ENCODE measurements at places on chromosomes 6 and 20. TPM values are rescaled to one million over a fixed set of nuclear protein-coding genes. Genes with fewer than 3 reads are reported as not detected.

Gene RPS6KA2
- 25.8 TPM for total RNA-seq

Gene MUCL3
- 0.07 TPM for total RNA-seq

Gene SLC26A8
- total RNA-seq = 0.10 TPM

Gene HLA-DQB2
- total RNA-seq = 0.39 TPM

Gene RTF2
- 67.2 TPM for total RNA-seq

Gene RIMS4
- 0.40 TPM for total RNA-seq

GRCh38 chr20:19045371-19045770, 167.1 kb upstream of the SLC24A3 start:
- DNase-seq = no peak

- no peak for DNase-seq
Observed at GRCh38 chr20:25397096-25397495, 6.5 kb upstream of the ABHD12 start.

GRCh38 chr6:90483956-90484355, 102.9 kb downstream of the MAP3K7 start:
- no peak for DNase-seq

DNA sequence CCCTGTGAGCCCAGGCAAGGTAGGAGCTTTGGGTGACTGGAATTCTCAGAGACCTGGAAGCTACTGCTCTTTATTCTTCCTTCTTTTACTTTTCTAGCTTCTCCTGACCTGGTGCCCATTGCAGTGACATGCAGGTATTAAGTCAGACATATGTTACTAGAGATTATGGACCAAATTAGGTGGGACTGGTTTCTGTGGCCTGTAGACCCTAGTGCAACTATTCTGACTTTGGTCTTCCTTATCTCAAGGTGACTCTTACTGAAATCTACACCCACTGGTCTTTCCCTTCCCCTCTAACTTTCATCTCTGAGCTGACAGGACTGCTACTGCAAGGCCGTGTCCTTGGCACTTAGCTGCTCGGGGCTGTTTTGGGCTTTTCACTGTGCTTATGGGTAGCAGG, 24.4 kb upstream of the TMEM217 start:
- DNase-seq = no peak

- no peak for DNase-seq
Observed at GRCh38 chr20:44057698-44058675, 129.0 kb downstream of the JPH2 start.

DNA sequence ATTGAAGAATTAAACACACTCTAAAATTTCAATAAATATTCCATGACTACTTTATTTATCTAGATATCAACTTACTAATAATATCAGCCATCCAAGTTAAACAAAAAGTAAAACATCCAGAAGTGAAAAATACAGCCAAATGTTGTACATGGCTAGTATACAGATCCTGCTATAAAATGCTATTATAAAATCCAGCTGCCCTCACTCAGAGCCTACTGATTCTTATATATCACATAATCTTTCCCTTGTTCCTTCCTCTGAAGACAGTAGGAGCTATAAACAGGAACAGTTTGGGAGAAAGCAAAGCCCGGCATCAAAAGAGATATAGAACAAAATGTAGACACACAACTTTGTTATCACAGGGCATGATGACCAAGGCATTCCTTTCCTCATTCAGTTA, 212.9 kb downstream of the PLCB4 start:
- no peak for DNase-seq

DNA sequence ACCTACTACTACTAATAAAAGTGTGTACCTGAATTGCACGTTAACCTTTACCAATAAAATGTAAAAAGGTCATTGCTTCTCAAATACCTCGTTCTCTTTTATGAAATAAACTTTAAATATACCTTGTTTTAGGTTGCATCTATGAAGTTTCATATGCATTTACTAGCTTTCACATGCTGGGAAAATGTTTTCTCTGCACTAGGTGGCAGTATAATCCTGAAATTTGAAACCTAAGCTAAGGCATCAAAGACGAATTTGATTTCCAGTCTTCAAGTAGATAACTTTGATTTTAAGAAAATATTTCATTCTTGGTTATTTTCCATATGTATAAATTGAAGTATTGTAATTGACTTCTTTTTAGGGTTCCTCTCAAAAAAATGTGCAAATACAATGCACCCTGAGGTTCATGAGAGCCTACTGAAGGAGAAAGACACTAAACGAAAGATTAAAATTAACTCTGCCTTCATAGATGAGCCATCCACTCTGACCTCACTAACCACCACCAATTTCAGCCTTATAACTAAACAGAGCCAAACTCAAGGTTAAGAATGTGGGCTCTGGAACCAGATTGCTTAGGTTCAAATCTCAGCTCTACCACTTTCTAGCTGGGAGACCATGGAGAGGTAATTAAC, 7.3 kb upstream of the COL9A1 start:
- peak; percentile 48 for DNase-seq

GRCh38 chr20:13170771-13171170, 50.3 kb upstream of the ISM1 start:
- no peak for DNase-seq

GRCh38 chr6:25558155-25558817, 93.7 kb upstream of the SCGN start:
- DNase-seq = no peak

DNA sequence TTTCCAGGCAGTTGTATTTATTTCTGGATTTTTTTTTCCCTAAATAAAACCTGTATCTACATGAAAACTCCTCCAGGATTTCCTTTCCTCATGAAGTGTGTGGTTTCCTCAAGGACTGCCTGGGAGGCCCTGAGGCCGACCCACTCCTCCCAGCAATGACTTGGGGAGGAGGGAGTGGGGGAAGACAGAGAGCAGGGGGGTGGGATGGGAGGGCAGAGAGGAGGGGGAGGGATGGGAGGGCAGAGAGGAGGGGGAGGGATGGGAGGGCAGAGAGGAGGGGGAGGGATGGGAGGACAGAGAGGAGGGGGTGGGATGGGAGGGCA, 161.8 kb upstream of the AGPAT4 start:
- no peak for DNase-seq

- no peak for DNase-seq
Observed at GRCh38 chr6:98560841-98561240, 273.5 kb upstream of the POU3F2 start.

GRCh38 chr20:53611449-53611894, 17.8 kb upstream of the ZNF217 start:
- DNase-seq = peak; percentile 35

DNA sequence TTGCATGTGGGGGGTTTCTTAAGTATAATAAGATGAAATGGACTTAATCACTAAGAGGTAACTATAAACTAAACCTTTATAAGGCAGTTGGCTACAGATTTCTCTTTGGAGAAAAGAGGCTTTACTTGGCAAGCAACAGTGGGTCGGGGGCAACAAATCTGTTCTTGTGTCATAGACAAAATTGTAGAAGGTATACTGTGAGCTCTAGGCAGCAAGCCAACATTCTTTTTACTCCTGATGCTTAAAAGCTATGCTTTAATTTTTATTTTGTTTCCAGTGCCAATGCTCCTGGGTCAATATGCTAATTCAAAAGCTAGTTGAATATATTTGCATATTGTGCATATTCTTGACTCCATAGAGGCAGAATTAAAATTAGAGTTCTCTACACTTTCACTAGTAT, 495.4 kb downstream of the BTBD3 start:
- DNase-seq = no peak

DNA sequence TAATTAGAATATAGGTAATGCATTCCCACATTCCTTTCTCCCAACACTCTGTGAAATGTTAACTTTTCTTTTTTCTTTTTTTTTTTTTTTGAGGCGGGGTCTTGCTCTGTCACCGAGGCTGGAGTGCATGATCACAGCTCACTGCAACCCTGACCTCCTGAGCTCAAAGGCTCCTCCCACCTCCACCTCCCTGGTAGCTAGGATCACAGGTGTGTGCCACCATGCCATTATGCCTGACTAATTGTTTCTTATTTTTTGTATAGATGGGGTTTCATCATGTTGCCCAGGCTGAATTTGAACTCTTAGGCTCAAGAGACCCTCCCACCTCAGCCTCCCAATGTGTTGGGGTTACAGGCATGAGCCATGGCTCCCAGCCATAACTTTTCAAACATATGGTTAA, 135.7 kb upstream of the SHLD1 start:
- no peak for DNase-seq

DNA sequence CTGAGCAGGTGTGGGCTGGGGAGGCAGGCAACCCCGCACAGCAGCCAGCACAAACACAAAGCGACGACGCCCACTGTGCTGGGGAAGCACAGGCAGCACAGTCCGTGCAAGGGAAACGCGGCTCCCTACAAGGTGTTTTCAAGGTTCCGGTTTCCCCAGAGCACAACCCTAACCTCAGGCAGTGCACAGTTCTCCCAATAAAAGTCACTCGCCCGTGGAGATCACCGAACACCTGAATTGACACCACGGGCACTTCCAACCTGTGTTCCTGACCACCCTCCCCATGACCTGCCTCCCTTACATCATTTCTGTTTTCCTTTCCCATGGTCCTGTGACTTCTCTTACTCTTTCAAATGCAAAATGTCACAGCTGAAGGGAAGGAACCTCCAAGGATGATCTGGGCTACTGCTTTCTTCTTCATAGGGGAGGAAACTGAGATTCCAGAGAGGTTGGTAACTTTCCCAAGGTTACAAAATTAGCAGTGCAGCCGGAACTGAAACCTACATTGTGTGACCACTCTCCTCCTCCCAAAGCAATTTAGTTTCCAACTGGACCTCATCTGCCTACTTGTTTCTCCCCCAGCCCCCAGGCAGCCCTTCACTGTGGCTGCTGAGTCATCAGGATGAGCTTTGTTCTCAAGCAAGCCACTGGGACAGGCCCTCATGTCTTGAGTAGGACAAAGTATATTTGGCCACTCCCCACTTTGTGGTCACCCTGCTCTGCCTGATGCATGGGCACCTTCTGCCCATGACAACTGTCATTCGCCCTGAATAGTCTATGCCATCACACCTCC, 125.3 kb downstream of the ATXN1 start:
- DNase-seq = no peak

- DNase-seq = peak; percentile 87
Observed at GRCh38 chr6:111483736-111484632, 966 bp upstream of the REV3L start.

GRCh38 chr6:89950879-89951391, 56.7 kb downstream of the GJA10 start:
- no peak for DNase-seq

DNA sequence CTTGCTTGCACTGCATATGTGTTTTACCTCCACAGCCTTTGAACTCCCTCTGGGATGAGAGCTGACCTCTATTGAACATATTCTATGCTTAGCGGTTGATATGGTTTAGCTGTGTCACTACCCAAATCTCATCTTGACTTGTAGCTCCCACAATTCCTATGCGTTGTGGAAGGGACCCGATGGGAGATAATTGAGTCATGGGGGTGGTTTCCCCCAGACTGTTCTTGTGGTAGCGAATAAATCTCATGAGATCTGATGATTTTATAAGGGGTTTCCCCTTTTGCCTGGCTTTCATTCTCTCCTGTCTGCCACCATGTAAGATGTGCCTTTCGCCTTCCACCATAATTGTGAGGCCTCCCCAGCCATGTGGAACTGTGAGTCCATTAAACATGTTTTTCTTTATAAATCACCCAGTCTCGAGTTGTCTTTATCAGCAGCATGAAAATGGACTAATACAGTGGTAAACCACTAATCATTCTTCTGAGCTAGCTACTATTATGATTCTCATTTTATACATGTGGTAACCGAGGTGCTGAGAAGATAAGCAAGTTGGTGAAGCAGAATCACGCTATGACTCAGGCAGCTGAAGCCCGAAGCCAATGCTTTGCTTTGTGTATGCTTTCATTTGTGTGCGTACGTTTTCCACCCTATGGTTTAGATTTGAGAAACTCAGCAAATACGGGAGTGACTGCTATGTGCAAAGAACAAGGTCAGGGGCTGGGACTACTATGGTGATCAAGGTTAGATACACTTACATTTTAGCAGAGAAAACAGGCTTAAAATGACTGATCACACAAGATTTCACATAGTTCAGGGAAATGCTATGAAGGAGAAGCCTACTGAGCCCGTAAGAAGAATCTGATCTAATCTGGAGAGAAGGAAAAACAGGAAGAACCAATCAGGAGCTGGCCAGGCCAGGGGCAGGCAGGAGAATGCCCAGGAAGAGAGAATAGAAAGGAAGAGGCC, 363.5 kb downstream of the ESR1 start:
- no peak for DNase-seq

DNA sequence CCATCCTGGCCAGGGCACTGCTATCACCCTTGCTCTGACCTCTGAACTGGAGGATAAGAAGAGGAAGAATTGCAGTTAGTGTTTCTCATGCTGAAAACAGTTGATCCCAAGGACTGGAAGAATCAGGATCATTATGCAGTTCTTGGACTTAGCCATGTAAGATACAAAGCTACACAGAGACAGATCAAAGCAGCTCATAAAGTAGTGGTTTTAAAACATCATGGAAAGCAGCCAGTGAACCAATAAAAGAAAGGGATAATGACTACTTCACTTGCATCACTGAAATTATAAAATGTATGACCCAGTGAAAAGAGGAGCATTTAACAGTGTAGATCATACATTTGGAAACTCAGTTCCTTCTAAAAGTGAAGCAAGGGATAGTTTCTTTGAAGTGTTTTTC, 47.7 kb downstream of the DNAH8 start:
- no peak for DNase-seq

DNA sequence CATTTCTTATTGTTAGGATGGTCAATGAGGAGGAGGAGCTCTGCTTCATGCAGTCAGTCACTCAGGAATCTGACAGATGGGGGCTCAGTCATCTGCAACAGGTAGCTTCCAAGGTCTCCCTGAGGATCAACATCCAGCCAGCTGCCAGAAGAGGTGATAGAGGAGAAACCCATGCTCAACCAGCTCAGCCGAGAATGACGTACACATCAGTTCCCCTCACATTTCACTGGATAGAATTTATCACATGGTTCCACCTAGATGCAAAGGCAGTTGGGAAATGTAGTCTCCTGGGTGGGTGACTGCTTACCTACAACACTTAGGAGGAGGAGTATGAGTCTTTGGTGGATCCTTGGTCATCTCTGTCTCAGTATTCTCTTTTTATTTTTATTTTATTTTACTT, 144.5 kb downstream of the CEBPB start:
- peak; percentile 59 for DNase-seq

- DNase-seq = no peak
Observed at GRCh38 chr20:12775041-12775440, 233.7 kb upstream of the SPTLC3 start.

DNA sequence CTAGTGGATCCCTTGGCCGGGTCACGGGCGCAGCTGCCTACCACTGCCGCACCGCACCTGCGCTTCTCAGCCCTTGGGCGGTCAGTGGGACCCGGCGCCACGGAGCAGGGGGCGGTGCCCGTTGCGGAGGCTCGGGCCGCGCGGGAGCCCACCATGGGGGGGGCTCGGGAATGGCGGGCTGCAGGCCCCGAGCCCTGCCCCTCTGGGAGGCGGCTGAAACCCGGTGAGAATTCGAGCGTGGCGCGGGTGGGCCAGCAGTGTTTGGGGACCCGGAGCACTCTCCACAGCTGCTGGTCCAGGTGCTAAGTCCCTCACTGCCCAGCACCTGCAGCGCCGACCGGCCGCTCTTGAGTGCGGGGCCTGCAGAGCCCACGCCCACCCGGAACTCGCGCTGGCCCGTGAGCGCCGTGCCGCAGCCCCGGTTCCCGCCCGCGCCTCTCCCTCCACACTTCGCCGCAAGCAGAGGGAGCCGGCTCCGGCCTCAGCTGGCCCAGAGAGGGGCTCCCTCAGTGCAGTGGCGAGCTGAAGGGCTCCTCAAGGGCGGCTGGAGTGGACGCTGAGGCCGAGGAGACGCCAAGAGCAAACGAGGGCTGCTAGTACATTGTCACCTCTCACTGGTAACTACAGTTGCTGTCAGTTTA, 120.5 kb upstream of the TMEM170B start:
- DNase-seq = no peak

GRCh38 chr6:30885999-30886896, 1.9 kb downstream of the DDR1 start:
- peak; percentile 87 for DNase-seq

GRCh38 chr20:54140067-54140466, 33.7 kb downstream of the CYP24A1 start:
- no peak for DNase-seq

All from Calu3 (cell line).